Stimulated activated CD8-positive, alpha-beta memory T cell treated with anti-CD3 and anti-CD28 coated beads, Interleukin-4, amount 100 ng/mL, for 4 hours (primary cell): ENCODE measurements at places on chromosomes 11 and 22.

GRCh38 chr22:39114112-39114511 is 17.1 kb downstream of the APOBEC3H start:
- no peak for DNase-seq

GRCh38 chr11:7574491-7575130 is 60.8 kb downstream of the PPFIBP2 start:
- no peak for DNase-seq

DNA sequence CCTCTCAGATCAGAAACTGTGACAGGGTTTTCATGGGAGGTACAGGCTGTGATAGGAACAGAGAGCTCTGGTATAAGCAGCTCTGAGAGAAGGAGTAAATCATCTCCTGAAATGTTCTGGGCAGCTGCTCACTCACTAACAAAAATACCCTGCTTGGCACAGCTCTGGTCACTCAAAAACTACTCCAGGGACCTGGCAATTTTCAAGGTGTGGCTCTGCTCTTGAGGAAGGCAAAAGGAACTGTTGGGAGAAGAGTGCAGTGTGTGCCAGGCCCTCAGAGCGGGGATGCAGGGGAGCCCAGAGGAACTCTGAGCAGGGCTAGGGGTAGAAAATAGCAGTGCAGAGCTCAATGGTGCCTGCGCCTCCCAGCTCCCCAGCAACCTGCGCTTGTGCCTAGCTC is 180.5 kb upstream of the ZBED5 start:
- DNase-seq, result no peak

DNA sequence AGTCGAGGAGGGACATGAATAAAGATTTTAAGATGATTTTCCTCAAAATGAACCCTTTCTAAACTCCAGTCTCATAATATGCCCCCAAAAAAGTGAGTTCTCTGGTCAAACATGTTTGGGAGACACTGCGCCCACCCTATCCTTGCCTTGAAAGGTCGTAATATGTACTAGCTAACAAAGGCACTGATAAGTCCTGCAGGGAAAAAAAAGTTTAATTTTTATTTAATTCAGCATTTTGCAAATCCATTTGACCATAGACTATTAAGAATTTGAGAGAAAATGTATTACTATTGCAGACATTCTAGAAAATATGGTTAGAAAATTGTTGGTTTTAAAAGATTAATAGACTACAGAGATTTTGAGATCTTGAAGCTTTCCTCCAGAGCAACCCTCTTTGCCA is 120.6 kb upstream of the ASPHD2 start:
- no peak for DNase-seq

GRCh38 chr11:91173701-91174100 is 950.9 kb upstream of the CHORDC1 start:
- DNase-seq, result no peak

DNA sequence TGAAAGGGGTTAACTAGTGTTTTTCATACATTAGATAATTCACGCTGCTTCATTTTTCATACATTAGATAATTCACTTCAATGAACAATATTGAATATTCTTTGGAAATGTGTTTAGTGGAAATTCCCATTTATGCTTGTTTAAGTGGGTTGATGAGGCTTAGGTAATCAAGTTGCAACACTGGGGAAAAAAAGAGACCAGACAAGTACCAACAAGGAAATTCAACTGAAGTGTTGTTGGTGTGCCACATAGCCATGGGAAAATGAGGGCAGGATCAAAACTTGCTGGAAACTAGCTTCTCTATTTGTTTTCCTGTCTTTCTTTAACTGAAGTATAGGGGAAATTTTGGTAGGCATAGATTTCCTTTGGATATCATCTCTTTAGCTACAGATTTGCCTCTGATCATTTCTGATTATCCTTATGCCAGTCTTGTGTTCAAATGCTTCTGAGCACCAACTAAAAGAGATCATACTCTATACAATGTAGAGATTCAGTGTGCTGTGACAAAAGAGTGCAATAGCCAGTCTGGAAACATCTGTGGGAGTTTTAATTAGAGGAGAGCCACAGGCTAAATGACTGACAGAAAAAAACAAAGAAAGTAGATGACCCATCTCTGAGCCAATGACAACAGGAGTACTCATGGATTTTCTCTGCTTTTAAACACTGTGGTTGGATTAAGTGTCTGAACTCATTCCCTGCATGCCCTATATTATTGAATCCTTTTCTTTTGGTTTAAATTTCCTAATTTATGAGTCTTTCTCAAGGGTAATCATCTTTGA is 67.6 kb upstream of the CTSC start:
- no peak for DNase-seq

GRCh38 chr22:41217553-41218157 is 12.5 kb downstream of the L3MBTL2 start:
- DNase-seq, result no peak

GRCh38 chr22:50674606-50675552 is 2.3 kb downstream of the SHANK3 start:
- no peak for DNase-seq

DNA sequence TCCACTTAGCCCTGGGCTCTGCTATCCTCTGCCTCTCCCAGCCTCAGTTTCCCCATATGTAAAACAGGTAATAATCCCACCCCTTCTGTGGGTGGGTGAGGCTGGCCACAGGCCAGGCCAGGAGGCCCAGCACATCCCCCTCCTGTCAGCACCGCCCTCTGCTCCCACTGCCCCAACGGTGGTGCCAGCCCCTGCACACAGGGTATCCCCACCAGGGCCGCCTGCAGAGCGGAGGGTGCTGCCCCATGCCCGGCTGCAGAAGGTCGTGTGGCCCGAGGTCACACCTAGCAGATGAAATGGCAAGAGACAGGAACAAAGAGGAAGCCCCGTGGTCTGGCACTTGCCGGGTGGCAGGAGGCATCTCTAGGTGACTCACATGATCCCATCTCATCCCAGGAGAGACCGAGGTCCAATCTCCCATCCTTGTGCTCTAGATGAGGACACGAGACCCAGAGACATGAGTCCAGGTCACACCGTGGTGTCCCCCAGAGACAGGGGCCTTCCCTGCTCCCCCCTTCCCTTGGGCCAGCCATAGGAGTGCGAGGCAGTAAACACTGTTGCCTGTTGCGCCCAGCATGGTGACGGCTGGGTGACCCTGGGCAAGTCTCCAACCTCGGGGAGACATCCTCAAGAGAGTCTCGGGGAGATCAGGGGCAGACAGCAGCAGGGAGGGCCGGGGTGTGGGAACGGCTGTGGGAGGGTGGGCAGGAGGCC is 27.2 kb upstream of the PPARA start:
- no peak for DNase-seq

- DNase-seq, result no peak
These were observed 9.4 kb upstream of the CALCA start for GRCh38 chr11:14981507-14981906.

GRCh38 chr11:21892736-21893564 is 299.9 kb upstream of the ANO5 start:
- no peak for DNase-seq

GRCh38 chr22:34834059-34834458 is 231.9 kb upstream of the ISX start:
- no peak for DNase-seq

- DNase-seq, result no peak
These were observed 511.2 kb upstream of the RAG2 start for GRCh38 chr11:37109286-37109585.

DNA sequence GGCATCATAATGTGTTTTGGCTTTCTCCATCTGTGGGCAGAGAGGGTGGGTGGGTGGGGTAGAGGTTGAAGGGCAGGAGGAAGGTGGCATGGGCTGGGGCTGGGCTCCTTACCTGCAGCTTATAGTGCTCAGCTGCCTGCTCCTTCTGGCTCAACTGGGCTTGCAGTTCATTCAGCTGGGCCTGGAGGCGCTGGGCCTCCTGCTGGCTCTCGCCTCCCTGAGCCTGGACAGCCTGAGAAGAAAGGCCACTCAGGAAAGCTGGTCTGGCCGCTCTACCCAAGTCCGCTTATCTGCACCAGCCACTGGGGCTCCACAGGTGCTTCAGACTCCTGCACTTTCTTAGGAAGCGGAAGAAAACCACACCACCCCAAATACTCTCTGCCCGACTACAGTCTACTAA is 10.4 kb downstream of the IL18BP start:
- no peak for DNase-seq

DNA sequence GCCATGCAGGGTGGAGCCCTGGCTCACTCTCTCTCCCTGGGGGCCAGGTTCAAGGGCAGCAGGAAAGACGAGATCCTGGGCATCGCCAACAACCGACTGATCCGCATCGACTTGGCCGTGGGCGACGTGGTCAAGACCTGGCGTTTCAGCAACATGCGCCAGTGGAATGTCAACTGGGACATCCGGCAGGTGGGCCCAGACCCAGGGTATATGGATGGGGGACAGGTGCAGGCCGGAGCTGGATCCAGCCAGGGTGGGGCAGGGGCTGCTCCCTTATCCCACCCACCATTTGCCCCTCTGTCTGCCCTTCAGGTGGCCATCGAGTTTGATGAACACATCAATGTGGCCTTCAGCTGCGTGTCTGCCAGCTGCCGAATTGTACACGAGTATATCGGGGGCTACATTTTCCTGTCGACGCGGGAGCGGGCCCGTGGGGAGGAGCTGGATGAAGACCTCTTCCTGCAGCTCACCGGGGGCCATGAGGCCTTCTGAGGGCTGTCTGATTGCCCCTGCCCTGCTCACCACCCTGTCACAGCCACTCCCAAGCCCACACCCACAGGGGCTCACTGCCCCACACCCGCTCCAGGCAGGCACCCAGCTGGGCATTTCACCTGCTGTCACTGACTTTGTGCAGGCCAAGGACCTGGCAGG is 2.9 kb downstream of the TRPT1 start:
- DNase-seq, result no peak

DNA sequence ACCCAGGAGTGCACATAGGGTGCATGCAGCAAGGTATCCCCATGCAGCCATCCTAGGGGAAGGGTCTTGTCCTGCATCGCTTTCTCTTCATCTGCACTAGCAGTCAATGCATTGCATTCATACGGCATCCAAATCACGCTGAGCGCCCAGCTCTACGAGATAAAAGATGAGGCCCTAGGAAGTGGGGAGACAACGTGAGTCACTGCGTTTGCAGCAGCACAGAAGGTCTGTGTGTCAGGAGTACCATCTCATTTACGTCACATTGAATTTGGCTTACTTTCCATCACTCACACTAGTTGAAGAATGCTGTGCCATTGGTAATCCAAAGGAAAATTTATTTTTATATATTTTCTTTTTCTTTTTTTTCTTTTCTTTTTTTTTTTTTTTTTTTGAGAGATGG is 2.5 kb upstream of the ST14 start:
- no peak for DNase-seq

- DNase-seq, result no peak
These were observed 39.0 kb upstream of the ADA2 start for GRCh38 chr22:17258015-17258787.

- peak; percentile 22 for DNase-seq
These were observed 33.3 kb downstream of the MARK2 start for GRCh38 chr11:63871962-63872799.

DNA sequence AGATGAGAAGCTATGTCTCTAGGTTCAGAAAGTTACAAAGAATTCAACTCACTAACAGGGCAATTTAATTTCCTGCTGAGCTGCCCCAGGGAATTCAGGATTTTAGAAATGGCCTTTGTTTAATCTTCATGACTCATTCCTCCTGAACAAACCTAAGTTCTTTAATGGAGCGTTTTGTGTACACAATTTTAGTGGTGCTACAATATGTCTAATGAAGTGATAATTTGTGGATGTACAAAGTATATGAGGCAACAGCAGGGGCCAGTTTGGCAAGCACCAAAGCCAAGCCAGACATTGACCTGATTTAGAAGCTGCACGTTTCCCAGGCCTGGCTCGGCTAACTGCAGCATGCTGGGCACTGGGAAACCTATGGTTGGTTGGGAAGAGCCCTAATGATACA is 34.4 kb upstream of the HEPHL1 start:
- DNase-seq, result no peak

DNA sequence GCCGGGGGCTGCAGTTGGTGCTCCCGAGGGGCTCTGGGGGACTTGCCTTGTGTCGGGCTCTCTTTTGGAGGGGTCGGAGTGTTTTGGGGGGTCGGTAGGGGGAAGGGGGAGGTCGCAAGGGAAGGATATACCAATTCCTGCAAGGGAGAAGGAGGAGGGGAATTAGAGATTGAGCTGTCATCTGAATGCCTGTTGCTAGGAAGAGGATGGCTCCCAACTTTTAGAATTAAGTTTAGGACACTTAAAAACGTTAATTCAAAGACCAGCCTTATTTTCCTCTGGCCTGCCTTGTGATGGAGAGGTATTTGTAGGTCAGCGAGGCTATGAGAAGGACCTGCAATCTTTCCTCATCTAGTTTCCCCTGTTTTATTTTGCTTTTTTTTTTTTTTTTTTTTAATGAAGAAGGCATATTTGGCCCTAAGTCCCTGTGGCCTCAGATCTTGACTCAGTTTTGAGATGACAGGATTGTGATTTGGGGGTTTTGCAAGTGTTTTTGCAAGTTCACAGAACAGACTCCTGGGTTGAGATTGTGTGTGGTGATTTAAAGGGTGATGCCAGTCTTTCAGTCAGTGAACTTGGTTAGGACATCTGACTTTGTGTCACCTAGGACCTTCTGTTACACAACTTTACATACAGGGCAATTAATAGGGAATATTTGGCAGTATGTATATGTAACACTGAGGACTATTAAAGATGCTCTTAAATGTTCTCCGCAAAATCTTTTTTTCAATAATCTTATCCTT is 672 bp downstream of the TMEM135 start:
- DNase-seq, result no peak

GRCh38 chr11:1498262-1498661 is 11.7 kb upstream of the MOB2 start:
- no peak for DNase-seq

DNA sequence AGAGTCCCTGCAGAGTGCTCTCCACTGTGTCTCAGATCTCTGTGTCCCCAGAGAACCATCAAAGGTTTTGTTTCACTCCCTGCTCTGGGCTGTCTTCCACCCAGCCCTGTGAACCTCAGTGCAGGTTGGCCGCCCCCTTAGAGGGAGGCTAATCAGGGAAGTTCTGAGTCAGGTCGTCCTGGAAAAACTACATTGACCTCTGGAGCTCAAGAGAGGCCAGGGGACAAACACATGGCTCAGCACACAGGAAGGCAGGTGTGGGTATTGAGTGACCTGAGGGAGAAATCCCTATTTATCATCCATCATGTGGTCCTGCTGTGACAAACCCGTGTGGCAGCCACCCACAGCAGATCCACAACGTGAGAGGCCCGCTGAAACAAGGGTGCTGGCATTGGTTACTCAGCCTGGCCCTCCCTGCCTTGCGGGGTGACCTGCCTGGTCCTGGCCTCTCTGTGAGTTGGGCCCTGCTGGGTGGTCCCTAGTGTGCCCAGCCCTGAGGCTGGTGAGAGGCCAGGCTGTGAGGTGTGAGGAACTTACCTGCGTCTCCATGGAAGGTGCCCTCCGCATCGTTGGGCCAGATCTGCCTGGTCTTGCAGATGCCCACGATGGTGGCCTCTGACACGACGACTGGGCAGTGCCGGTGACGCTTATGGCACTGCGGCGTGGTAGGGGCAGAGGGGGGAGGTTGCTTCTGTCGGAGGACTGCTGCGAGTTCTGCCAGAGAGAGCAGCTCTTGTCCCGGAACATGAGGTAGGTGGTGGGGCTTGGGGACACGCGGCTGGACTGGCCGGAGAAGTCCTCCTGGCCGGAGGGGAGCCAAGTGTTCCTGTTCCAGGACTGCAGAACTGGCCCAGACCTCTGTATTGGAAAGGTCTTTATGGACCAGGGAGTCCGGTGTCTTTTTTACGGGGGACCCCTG is 669 bp upstream of the BCR start:
- no peak for DNase-seq
